GDM1 (cell line): ENCODE measurements at places on chromosomes 11 and 22.

DNA sequence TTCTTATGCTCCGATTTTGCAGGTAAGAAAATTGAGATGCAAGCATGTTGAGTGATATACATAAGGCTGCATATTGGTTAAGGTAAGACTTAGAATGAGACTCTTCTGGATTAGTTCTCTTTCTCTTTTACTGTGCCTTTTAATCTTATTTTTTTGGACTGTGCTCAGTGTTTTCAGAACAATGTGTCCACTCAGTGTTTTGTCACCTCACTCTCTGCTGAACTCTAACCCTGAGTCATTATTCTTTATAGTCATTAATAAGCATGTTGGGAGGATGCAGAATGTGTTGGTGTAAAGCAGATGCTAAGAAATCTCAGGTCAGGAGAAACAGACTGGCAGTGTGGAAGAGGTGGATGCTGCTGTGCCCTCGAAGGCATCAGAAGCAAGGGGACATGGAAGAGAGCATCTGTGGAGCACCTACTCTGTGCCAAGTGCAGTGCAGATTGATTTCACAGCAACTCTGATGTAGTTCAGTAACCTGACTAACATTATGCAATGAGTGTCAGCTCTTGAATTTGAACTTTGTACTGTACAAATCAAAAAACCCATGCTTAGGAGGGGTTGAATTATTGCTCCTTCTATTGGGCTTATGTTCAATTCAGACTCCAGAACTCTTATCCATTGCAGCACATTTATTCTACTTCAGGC lies 80.7 kb upstream of the LARGE1 start:
- DNase-seq = no peak

- DNase-seq = no peak
These were observed 14.2 kb upstream of the PIK3C2A start for GRCh38 chr11:17221968-17222367.

- no peak for DNase-seq
These were observed 173.9 kb upstream of the B3GAT1 start for GRCh38 chr11:134585666-134586610.

DNA sequence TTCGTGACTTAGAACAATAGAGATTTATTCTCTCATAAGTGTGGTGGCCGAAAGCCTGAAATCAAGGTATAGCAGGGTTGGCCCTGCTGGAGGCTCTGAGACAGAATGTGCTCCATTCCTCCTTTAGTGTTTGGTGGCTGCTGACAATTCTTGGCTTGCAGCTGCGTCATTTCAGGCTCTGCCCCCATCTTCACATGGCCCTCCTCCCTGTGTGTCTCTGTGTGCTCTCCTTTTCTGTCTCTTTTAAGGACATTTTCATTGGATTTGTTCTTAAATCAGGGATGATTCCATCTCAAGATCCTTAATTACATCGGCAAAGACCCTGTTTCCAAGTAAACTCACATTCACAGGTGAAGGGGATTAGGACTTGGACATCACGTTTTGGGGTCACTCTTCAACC lies 10.2 kb upstream of the APOL6 start:
- DNase-seq = no peak

DNA sequence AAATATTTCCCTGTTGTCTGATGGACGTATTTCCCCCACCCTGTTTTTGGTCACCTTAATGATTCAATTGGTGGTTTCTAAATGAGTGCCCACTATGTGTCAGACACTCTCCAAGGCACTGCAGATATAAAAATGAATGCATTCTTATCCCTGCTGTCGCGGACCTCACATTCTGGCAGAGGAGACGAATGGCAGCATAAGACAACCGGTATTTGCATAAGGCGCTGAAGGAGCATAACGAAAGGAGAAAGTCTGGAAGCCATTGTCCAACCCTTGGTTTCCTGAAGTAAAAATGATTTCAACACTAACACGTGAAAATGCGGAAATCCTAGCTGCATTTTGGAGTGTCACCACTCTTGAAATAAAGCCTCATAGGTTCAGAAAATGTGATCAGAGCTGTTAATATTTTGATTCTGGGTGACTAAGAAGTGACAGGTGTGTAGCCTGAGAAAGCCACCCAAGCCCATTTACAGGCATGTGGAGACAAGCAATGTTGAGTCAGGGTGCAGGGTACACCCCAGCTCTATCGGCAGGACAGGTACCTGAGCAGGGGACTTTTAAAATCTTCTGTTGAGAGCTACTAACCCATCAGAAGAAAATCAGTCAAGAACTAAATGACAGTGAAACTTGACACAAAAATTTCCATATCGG lies 10.1 kb upstream of the GAB2 start:
- no peak for DNase-seq

GRCh38 chr11:35153280-35153679 lies 14.3 kb downstream of the CD44 start:
- DNase-seq = no peak

- peak; percentile 26 for DNase-seq
These were observed 3.3 kb upstream of the ANKRD13D start for GRCh38 chr11:67285541-67286498.

DNA sequence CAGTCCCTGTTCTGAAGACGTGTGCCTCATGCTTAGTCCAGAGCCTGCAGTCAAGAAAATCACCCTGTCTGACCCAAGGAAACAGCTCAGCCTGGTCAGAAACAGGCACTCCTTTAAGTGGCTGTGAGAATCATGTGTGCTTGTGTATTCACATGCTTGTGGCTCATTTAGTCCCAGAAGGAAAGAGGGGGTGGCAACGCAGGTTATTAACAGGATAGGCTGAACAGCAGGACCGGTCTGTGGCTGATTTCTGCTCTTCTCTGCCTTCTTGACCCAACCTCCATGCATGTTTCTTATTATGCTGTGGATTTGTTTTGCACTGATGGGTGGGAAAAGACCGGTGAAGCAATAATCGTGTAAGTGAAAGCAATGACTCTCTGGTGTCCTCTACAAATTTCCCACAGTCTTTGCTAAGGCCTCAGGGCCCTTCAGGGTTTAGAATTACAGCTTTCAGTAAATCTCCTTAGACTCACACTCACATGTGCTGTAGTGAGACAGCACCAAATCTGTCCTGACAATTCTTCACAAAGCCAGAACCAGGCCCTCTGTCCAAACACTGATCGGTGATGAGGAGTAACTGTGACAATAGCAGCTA lies 288.1 kb downstream of the ETS1 start:
- no peak for DNase-seq

DNA sequence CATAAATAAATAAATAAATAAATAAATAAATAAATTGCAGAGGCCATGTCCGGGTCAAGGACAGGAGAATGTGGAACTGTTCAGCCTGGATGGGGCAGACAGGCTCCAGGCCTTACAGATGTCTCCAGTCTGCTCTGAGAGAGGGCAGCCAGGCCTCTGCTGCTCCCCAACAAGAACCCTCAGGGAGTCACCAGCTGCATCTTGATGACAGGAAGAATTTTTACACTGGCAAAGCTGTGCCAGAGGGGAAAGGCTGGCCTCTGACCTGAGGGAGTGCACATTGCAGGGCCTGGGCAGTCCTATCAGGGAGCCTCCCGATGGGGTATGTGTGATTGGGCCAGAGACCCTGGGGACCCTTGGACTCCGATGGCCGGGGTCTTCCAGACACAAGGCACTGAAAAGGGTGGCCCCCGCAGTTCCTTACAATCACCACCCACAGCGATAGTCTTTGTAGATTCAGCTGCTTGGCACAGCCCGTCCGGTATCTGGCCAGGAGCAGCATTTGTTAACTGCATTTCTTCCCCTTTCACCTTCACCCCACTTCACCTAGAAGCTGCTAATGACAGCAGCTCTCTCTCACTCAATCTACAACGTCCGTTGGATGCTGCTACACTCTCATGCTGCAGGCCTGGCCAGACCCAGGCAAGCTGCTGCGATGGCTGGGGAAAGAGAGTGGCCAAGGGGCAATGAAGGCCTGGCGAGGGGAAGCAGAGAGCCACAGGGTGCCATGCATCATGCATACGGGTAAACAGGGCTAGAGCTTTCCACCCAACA lies 8.1 kb downstream of the MOGAT2 start:
- DNase-seq = no peak

DNA sequence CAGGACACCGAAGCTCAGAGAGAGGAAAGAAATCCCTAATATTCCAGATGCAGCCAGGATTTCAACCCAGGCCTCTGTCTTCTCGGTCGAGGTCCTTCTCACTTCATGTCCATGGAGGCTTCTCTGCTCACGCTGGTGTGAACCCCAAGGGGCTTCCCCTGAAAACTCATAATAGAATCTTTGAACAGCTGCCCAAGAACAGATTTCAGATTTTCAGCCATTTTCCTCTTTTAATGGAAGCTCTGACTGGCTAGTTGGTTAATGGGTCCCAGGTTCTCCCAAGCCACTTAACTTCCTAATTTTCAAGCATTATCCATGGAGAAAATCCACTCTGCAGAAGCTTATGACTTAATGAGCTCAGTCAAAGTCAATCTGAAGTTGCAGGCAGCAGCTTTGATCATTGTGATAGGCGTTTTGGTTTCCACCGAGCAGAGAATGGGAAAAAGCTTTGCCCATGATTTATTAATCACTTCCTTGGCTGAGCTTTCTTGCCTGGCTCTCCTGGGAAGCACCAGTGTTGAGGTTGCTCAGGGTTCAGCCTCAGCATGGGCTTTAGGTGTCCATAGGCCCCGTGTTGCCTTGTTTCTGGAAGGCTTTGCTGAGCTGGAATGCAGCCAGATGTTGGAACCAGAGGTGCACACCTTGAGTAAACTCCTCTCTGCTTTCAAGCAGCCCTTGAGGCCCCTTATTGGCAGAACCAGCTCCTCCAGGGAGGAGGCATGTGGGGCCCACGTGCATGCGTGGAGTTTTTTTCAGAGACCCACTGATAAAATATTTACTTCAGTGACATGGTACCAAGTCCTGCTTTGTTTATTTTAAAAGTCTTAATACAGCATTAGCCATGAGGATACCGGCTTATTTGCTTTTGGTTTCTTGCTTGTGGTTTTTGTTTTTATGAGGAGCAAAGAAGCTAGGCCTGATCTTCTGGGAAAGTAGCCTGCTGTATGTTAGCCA lies 25.5 kb downstream of the LDLRAD3 start:
- DNase-seq = no peak

- DNase-seq = no peak
These were observed 89.7 kb downstream of the CCDC73 start for GRCh38 chr11:32704775-32705174.

- DNase-seq = no peak
These were observed 675.0 kb upstream of the KIRREL3 start for GRCh38 chr11:127675581-127675980.

DNA sequence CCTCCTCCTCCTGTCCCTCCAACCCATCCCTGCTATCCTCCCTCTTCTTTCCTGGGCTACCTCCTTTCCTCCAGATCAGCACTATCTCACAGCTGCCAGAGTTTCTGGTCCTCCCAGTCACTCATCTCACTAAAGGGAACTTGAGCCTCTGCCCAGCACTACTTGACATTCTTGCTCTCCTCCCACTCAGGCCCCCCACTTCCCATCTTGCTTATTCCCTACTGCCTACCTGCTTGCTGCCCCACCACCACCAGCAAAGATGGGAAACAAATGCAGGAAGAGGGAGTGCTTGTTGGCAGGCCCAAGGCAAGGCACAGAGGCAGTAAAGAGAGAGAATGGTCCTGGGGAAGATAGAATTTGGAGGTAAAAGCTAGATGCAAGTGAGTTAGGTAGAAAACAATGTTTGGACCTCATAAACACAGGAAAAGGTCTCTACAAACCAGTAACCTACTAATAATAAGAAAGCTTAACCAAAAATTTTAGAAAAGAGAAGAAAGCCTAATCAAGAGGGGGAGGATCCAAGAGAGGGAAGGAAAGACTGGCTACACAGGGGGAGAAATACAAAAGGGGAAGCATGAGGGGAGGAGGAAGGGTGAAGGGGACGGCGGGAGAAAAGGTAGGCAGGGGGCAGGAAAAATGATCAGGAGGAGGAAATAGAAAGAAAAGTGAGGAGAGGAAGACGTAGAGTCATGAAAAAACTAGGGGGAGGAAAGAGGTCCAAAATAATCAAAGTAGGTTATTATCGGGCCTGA lies 63.6 kb downstream of the PAK1 start:
- DNase-seq = no peak

GRCh38 chr22:37133304-37134018 lies 16.3 kb downstream of the IL2RB start:
- DNase-seq = no peak

- DNase-seq = no peak
These were observed 38.9 kb downstream of the ARHGEF12 start for GRCh38 chr11:120375076-120375475.

DNA sequence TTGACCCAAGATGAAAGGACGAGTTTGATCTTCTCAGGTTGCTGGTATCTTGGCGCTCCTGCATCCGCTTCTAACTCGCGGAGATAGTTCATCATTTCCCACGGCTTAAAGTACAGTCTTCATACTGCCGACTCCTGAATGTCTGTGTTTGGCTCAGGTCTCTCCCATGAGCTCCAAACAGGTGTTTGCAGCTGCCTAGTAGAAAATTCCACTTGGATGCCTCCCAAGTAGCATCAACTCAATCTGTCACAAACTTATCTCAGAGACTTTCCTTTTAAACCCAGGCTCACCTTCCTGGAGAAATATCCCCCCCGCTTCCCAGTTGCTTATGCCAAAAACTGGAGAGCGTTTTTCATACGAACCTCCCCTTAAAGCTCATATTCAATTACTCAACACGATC lies 986.5 kb downstream of the TBC1D22A start:
- DNase-seq = no peak

DNA sequence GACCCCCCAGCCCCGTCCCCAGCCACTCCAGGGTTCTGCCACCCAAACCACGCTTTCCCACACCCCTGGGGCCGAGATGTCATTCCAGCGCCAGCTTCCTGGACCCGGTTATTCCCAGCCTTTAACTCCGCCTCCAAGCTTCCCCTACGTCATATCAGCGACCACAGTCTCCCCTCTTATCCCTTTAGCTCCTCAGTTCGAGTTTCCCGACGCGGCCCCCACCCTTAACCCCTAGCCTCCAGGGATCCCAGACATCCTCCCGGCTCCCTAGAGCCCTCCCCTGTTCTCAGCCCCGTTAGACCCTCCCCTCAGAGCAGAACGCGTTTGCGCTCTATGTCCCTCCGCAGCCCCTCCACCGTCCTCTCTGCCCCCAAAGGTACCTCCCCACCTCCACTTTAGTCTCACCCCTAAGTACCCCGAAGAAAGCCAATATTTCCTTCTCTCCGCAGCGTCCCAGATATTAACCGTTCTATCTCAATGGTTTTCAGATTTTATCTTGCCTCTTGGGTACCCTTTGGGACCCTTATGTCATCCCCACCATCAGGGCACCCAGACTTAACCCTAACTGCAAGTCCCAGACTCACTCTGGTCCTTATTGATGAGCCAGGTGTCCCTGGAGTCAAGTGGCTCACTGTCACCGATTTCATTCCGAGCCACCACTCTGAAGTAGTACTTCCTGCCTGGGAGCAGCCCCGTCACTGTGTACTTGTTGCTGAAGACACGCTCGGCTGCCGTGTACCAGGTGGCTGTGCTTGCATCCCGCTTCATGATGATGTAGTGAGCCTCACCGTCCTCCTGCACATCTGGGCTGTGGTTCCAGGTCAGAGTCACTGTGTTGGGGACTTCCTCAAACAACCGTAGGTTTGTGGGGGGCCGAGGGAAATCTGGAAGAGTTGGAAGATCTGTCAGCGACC lies 8.0 kb downstream of the TMEM86A start:
- no peak for DNase-seq

GRCh38 chr11:9210224-9210921 lies 54.8 kb downstream of the DENND5A start:
- DNase-seq = no peak

GRCh38 chr11:28849053-28849452 lies 740.9 kb downstream of the METTL15 start:
- DNase-seq = no peak
